ENCODE measurements at places on chromosomes 6 and 20.

DNA sequence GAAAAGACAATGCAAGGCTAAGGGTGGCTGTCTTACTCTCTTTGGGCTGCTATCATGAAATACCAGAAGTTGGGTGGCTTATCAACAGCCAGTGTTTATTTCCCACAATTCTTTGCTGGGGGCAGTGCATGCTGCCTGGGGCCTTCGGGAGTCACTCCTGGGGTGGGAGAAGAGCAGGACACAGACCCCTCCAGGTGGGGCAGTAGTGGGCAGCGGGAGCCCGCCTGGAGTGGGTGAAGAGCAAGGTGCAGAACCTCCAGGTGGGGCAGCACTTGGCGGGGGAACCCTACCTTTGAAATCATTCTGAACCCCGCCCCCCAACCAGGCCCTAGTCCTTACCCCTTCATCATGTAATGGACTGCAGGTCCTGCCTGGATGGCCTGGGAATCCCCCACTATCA, 69.6 kb upstream of the THBS2 start:
- DNase-seq, result no peak

DNA sequence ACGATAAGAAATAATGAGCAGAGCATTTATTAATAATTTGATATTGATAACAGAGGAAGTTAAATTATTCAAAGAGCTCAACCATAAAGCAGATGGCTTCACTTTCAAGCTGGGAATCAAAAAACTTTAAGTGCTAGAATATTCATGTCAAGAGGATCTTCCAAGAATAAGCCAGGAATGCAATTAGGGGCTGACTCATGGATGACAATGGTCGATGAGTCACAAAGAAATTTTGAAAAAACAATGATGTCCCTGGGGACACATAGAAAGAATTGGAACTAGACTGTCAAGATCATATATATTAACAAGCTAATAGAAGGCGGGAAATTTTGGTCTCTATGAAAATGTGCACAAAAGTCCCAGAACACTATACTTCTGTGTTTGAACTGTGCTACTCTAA, 304.1 kb downstream of the LAMA2 start:
- no peak for DNase-seq

- no peak for DNase-seq
Measured at GRCh38 chr20:34022151-34022838, 28.6 kb downstream of the RALY start.

GRCh38 chr20:18851629-18852028, 38.0 kb downstream of the SCP2D1 start:
- peak; percentile 28 for DNase-seq

DNA sequence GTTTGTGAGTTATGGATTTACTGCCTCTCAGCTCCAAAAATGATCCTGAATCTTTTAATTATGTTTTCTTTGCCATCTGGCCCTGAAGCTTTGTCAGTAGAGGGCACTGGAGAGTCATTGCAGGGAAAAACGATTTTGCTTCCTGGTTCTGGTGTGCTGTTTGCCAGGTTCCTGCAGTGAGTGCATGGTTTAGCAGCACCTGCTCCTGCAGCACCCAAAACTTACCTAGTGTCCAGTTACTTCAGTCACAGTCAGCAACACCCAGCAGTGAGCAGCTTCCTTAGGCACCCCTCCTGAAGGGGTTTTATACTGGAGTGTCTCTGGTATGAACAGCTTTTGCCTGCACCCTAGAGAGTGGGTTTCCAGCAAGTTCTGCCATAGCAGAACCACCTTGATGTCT, 6.0 kb upstream of the TRIM26 start:
- DNase-seq, result peak; percentile 19

All from spinal cord (tissue), 10 donors.